CD8-positive, alpha-beta T cell (primary cell): ENCODE measurements at places on chromosomes 6 and 20.

GRCh38 chr6:71406865-71407860 is 118.6 kb downstream of the OGFRL1 start:
- no peak for DNase-seq

DNA sequence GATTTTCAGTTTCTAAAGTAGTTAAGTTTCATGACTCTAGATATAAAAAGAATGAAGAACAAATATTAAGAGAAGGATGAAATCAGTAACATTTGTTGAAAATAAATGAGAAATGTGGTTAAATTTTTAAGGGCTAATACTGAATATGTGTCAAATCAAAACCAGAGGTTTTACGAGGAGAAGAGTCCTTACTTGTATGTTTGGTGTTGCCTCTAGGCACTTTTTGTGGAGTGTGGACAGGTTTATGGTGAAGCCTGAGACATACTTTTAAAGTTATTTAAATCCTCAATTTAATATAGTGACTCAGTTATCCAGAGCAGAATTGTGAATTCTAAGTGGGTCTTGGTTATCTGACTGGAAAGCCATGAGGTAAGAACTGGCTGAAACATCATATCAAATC is 68.7 kb downstream of the COL19A1 start:
- no peak for DNase-seq

DNA sequence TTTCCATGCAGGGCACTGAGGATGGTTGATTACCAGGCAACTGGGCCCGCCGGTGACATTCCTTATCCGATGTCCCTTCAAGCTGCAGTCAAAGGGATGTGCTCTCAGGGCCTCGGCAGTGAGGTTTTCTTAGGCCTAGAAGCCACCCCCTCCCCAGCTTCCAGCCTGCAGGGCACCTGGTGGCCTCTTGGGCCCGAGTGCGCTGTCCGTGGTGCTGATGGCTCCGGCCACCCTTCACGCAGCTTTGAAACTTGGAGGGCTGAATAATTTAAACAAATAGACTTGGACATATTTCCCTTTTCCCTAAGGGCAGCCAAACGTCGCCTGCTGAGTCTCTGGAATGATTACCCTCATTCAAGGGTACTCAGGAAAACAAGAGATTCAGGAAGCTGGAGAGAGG is 8.9 kb upstream of the MLN start:
- no peak for DNase-seq

GRCh38 chr6:19759117-19759880 is 77.9 kb upstream of the ID4 start:
- no peak for DNase-seq

DNA sequence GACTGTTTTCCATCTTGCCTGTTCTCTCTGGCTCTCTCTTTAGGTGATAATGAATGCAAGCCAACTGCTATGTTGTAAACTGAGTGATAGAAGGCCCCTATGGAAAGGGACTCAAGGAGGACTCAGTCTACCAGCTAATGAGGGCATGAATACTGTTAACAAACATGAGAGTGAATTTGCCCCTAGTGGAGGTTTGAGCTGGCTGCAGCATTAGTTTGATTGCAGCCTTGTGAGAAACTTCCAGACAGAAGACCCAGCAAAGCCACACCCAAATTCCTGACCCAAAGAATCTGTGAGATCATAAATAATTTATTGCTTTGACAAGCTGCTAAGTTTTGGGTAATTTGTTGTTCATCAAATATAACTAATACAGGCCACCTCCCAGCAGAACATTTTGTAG is 50.0 kb upstream of the PLCB1 start:
- no peak for DNase-seq

DNA sequence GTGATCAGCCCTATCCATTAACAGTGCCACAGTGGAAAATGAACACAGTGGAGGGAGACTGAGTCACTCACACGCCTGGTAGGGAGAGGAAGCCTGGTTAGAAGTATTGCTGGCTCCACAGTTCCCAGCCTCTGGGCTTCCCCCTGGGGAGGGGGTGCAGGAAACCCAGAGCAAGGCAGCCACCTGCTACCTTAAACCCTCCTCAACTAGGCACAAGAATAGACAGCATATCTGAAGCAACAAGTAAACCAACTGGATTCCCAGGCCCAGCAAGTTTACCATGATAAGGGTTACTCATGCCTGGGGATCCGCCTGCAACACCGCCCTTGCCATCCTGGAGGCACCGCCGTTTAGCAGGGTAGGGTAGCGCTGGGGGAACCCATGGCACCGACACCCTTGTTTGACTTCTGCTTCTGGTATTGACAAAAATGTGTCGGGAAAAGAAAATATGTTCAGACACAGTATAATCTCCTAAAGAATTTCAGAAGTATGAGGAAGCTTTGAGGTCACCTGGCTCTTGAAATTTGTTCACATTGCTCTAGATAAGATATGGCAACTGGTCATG is 38.3 kb downstream of the SLC22A23 start:
- DNase-seq, result no peak

DNA sequence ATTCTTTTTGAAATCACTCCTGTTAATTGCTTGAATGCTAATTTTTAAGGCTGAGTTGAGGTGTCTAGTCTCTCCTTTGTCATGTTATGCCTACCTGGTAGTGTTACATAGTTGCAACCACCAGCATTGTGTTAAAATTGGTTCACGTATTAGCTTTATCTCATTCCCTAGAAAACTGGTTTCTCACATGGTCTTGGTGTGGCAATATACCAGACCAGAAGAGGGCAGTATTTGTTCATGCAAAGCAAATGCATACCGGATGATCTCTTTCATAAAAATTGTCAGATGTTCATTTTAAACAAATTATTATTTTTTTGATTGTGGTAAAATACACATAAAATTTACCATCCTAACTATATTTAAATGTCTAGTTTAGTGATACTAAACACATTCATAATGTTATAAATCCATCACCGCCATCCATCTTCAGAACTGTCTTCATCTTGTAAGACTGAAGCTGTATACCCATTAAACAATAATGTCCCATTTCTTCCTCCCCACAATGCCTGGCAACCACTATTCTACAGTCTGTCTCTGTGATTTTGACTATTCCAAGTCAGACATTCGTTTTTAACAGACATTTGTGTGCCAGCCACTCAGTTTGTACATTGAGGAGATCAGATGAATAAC is 92.8 kb downstream of the ATRN start:
- no peak for DNase-seq

- no peak for DNase-seq
Observed at GRCh38 chr20:38123021-38123587, 42.0 kb downstream of the TGM2 start.

GRCh38 chr20:51423810-51424209 is 118.7 kb downstream of the NFATC2 start:
- DNase-seq, result no peak

- no peak for DNase-seq
Observed at GRCh38 chr6:109261811-109262210, 120.5 kb downstream of the CD164 start.
